ENCODE measurements at places on chromosomes 2 and 18.

GRCh38 chr2:200077210-200077650, 121.8 kb downstream of the MAIP1 start:
- DNase-seq, result no peak

- no peak for DNase-seq
Measured at GRCh38 chr18:50169149-50169548, 25.8 kb downstream of the MYO5B start.

- no peak for DNase-seq
Measured at GRCh38 chr2:240368781-240369331, 66.6 kb upstream of the GPC1 start.

DNA sequence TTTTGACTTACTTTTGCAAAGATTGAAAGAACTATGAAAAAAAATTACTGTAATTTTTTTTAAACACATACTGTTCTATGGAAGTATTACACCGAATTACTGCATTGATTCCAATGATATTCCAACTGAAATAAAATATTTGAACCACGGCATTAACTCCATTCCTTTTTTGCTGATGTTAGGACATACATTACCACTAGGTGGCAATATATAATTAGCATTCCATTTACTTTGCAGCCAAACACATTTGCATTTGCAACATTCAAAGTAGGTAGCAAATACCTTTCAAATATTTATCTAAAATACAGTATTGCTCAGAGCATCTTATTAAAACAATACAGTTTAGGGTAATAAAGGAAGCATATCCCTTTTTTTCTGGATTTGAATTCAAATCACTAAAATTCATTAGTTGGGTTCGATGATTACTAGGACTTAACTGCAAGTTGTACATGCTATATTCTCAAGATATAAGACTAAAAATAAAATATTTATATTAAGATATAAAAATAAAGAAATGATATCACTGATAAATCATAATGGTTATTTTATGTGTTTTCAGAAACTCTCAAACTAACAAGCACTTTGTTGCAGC, 31.3 kb downstream of the LANCL1 start:
- no peak for DNase-seq

GRCh38 chr2:171217330-171217729, 56.6 kb upstream of the TLK1 start:
- no peak for DNase-seq

GRCh38 chr2:3595985-3596384, 1.1 kb downstream of the COLEC11 start:
- DNase-seq, result no peak

DNA sequence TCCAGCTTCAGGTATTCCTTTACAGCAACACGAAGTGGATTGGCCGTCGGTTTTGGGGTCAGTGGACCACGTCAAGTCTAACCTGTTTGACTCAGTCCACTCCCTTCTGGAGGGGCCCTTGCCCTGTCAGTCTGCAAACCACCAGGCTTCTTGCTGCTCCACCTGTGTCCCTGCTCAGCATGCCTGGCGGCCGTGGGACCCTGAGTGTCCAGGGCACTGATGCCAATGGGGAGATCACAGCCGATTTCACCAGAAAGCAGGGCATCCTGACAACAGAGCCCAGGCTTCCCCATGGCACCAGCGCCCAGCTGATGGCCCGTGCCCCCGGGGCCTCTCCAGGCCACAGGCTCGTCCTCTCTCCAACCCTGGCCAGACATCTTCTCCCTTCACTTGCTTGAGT, 41.2 kb upstream of the HS6ST1 start:
- DNase-seq, result no peak

- no peak for DNase-seq
Measured at GRCh38 chr2:18611604-18612003, 22.2 kb upstream of the NT5C1B start.

GRCh38 chr2:191217580-191217979, 27.6 kb upstream of the MYO1B start:
- no peak for DNase-seq

DNA sequence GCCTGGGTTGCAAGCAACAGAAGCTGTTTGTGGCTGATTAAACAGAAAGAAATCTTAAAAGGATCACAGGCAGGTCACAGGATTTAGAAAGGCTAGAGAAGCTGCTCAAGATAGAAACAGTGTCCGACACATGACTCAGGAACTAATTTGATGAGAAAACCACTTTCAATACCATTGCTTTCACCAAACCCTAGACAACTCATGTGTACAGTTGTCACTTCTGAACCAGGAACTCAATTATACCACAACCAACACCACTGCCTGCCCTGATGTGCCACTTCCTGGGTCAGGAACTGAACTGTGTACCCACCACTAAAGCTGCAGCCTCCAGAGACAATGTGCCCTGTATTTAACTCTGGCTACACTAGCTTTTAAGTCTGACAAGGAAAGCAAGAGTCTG, 56.0 kb downstream of the TMEM247 start:
- no peak for DNase-seq

DNA sequence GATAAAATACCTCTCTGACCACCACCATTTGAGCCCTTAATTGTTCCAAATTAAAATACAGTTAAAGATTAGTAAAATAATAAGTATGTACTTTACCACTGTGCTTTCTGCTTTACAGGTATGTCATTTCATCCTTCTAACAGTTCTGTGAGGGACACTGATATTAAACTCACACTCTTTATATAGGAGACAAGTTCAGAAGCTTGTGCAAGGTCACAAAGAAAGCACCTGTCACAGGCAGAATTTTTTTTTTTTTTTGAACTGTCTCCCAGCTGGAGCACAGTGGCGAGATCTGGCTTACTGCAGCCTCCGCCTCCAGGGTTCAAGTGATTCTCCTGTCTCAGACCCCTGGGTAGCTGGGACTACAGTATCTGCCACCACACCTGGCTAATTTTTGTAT, 21.6 kb upstream of the GPR75 start:
- no peak for DNase-seq

All from activated effector memory CD4-positive, alpha-beta T cell treated with Interleukin-2 at 50 U/mL for 16 hours (primary cell).